NCI-H446 treated with DMSO at 0.1 percent for 48 hours (cell line): ENCODE measurements at places on chromosomes 2 and 18.
A peak's percentile ranks its signal among the peaks of the same experiment; 100 is the strongest.

DNA sequence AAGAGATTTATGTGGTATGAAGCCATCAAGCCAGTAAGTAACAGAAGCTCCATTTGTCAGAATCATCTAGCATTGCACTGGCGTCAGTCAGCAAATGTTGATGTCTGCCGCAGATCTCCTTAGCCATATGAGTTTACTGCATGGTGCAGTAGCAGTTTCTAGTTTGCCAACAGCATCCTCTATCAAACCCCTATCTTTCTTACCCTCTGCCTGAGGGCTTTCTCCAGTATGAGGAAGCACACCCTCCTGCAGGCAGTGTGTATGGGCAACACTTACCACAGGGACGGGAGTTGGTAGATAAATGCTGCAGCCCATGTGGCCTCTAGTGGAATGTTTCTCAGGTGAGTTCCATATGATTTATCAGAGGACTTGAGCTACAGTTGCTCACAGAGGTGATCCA is 63.7 kb downstream of the EFEMP1 start:
- no peak for DNase-seq

DNA sequence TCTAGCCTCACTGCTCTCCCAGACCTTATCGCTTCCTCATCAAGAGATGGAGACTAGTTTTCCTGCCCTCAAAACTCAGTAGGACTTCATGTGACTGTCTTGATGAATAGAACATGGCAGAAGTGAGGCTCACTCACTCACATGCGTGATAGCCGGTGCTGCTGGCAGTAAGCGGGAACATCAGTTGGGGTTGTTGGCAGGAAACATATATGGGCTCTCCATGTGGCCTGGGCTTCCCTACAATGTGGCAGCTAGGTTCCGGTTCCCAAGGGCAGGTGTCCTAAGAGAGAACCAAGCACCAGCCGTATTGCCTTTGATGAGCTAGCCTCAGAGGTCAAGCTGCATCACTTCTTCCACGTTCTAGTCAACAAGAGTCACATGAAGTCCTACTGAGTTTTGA is 15.2 kb upstream of the FAHD2A start:
- no peak for DNase-seq

GRCh38 chr2:142065156-142065555 is 65.7 kb downstream of the LRP1B start:
- DNase-seq, result peak; percentile 42

DNA sequence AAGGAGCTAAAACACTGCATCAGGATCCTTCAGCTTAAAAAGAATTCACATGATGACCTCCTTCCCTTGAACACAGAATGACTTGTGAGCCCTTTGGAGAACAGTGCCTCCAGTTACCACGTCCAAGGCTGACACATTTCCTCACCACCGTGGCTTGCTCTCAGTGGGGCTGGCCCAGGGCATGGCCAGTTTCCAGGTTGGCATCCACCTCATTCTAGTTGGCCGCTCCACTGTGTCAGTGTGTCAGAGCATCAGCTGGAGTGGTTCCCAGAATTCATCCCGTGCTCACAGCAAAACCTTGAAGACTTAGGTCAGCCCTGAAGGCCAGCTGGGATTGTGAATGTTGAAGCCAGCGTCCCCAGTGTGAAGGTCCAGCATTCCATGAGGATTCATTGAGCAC is 158.5 kb downstream of the INSIG2 start:
- DNase-seq, result peak; percentile 66

- DNase-seq, result no peak
These were observed 11.1 kb upstream of the INO80C start for GRCh38 chr18:35508746-35509338.

- DNase-seq, result peak; percentile 80
These were observed 4.8 kb downstream of the AMER3 start for GRCh38 chr2:130759906-130760753.

DNA sequence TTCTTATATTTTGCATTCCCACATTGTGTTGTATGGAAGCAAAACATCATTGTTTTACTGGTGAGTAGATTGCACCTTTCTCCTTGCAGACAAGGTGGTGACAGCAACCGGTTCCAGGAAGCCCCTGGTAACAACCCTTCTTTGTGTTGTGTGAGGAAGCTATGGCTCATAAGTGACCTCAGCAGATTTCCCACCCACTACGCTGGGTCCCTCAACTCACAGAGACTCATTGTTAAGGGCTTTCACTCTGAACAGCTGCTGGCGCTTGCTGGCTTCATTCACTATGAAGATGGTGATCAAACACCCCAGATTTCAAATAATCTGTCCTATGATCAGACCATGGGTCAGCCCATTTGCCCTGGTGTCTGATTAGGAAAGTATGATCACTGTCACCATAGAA is 53.4 kb downstream of the WIPF1 start:
- no peak for DNase-seq

DNA sequence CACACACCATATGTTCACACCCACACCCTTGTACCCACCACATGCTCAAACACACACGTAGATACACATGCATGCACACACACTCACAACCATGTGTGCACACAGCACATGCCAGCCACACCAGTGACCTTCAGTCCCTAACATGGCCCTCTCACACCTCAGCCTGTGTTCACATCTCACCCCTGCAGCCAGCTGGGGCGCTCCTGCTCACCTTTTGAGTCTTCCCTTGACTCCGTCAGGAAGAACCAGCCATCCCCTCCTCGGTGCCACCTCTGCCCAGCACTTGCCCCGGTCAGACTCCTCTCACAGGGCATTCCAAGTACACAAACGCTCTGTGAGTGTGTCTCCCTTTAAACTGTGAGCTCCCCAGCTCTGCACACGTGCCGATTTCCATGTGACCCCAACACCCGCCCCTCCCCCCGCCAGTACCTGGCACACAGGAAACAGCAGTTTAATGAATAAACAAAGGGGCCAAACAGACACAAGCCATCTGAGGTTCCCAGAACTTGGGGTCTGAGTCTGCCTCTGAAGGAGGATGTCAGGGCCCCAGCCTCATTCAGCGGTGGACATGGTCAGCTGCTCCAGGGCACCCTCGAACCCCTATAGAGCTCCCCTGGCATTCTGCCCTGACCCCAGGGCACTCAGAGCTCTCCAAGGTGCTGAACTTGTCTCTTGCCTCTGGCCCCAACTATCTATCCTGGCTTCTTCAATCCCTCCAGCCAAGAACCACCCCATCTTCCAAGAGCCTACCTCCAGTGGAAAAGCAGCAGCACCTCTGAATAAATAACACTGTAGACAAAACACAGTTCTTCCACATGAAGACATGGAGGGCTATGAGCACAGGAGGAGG is 252.9 kb downstream of the ATAD2B start:
- DNase-seq, result no peak

DNA sequence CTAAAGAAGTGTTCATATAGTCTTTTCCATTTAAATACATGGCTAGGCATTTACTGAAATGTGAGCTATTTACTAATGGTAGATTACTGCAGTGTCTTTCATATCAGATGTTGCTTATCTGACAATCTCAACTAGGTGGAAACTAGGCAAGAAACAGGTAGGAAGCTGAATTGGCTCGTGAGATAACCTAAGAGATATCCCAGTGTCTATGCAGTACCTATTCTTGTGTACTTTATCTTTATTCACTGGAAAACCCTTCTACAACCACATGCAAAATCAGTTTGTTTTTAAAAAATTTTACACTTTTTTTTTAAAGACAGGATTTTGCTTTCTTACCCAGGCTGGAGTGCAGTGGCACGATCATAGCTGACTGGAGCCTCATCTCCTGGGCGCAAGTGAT is 63.8 kb downstream of the PLCL1 start:
- no peak for DNase-seq

- DNase-seq, result no peak
These were observed 68.2 kb upstream of the MC2R start for GRCh38 chr18:13983506-13983905.

- no peak for DNase-seq
These were observed 29.6 kb downstream of the FAM168B start for GRCh38 chr2:131063501-131064283.

- no peak for DNase-seq
These were observed 86.6 kb downstream of the ASB1 start for GRCh38 chr2:238513346-238513745.

DNA sequence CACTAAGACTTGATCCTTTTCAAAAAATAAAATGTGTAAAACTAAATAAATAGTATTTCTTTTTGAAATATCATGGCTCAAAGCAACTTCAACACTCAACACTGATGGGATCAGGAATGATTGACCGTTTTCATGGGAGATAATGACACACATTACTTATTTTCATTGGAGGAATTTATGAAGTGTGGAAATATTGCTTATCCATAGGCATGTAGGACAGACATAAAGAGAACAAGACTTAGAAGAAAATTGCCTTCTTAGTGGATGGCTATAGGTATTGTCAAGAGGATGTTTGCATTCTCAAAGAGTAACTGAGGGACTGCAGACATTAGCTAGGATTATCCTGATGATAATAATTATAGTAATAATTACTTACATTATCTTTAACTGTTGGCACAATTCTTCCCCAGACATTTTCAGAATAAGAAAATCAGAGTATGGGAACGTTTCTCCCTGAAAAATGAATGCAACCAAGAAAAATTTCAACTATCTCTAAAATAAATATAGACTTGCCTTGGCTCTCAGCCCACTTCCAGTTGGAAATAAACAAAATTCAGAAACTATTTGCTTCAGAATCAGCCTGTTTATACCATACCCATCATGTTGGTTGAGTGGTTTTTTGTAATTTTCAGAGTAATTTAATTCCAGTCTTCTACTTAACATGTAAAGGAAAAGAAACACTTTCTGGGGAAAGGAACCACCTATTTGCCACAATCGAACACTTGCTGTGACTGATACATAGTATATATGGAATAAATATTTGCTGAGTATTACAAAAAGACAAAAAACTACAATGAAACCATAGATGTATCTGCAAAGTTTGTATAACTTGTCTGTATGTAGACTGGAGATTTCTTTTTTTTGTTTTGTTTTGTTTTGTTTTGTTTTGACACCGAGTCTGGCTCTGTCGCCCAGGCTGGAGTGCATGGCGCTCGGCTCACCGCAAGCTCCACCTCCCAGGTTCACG is 165.7 kb downstream of the TMX3 start:
- no peak for DNase-seq

GRCh38 chr2:8433390-8433789 is 248.5 kb upstream of the ID2 start:
- DNase-seq, result no peak

DNA sequence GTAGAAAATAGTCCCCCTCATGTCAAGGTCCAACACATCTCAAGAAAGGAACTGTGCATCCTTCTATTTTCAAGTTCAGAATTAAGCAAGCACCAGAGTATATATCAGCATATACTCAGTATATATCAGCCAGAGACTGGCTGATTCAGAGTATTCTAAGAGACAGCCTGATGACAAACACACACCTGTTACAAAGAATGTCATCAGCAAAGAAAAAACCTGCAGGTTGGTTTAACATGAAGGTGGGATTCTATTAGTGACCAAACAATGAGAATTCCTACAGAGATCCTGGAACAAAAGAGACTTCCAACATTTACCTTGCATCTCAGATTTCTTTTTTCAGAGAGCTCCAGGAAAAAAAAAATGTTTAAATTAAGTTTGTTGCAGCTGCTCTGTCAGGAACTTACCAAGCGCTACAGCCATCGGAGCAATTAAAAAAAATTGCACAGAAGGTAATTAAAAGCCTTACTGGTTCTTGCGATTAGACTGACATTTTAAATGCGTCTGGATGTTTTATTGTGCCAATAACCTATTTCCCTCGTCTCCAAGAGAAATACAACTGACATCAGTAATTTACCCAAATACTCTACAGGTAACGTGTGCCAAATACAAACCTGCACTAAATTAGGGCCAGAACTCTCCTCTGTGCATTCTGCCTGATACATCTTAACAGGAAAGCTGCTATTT is 218.1 kb downstream of the HNMT start:
- no peak for DNase-seq

- peak; percentile 82 for DNase-seq
These were observed 289.7 kb downstream of the DYSF start for GRCh38 chr2:71742953-71743601.

DNA sequence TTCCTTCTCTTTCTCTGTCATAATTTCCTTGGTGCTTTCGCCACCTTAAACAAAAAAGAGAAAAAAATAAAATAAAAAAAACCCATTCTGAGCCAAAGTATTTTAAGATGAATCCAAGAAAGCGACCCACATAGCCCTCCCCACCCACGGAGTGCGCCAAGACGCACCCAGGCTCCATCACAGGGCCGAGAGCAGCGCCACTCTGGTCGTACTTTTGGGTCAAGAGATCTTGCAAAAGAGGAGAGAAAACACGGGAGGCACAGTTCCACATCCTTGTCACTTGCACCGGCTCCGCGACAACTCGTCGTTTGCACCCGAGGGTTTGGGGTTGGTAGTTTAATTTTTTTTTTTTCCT is 1.8 kb upstream of the SP9 start:
- DNase-seq, result no peak

DNA sequence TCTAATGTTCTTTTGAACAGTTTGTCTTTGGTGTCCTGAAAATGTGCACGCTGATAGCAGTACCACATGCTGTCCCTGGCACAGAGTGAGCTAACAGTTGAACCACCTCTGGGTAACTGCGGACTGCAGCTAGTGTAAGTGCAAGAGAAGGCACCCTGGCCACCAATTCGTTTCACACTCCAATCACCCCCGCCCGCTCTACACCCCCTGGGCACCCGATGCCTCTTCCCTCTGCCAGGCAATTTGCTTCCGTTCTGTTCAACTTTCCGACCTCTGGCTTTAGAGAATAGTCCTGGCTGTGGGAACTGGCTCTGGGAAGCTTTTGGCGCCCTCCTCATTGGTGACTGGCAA is 1.4 kb downstream of the DOCK10 start:
- DNase-seq, result peak; percentile 74

GRCh38 chr2:217244815-217245214 is 385.0 kb upstream of the TNP1 start:
- DNase-seq, result no peak

DNA sequence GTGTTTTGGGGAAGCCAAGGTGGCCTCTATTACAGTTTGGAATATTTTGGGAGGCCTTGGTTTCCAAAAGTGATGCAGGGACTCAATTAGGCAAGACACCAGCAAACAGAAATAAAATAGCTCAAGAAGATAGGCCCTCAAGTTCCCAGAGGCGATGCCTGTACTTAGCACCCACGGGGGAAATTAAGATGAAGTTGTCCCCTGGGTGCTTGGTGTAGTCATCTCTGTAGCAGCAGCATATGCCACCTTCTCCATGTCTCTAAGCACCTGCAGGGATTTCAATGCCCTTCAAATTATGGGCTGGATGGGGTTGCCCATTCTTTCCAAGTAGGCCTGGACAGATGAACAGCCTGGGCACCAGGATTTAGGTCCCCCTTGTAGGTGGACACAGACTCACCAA is 185.0 kb downstream of the CTIF start:
- no peak for DNase-seq
